CD4-positive, alpha-beta T cell treated with Interleukin-4 for 1 hour (primary cell): ENCODE measurements at places on chromosomes 3 and 15.

DNA sequence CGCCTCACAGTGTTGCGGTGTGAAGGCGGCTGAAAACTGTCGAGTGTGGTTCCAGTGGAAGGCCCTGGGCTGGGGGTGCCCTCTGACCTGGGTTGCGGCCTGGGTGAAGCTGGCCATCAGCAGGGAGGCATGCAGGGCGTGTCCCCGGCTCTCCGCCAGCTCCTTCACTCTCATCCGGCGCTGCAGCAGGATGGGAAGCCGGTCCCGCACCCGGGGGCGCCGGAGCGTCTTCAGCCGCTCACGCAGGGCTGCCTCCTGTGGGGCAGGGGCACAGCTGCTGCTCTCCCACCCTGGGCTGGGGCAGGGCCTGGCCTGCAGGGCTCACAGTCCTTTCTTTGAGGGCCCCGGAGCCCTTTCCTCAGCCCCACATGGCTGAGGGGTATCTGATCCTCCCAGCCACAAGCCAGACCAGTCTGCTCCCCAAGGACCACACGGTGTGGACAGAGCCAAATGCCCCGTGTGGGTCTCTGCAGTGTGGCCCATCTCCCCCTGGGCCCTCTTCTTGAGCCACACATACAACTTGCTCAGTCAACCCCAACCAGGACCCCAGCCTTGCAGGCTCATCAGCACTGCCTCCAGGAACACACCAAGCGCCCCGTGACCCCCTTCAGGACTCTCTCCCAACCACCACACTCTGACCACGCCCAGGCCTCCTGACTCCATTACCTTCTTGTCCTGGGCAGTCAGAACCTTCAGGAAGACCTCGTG is 26.8 kb downstream of the SPTBN5 start:
- no peak for DNase-seq

GRCh38 chr15:43867096-43867495 is 40.3 kb downstream of the WDR76 start:
- DNase-seq: no peak

GRCh38 chr15:58467722-58468423 is 36.1 kb downstream of the LIPC start:
- DNase-seq: no peak

GRCh38 chr3:110687138-110687537 is 384.5 kb upstream of the NECTIN3 start:
- DNase-seq: no peak

DNA sequence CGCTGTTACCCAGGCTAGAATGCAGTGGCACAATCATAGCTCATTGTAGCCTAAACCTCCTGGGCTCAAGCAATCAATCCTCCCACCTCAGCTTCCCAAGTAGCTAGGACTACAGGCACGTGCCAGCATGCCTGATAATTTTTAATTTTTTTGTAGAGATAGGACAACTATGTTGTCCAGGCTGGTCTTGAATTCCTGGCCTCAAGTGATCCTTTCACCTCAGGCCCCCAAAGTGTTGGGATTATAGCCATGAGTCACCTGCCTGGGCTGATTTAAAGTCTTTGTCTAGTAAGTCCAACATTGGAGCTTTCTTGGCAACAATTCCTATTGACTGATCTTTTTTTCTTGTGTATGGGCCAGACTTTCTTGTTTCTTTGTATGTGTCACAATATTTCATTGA is 28.1 kb downstream of the SPINK8 start:
- DNase-seq: no peak

DNA sequence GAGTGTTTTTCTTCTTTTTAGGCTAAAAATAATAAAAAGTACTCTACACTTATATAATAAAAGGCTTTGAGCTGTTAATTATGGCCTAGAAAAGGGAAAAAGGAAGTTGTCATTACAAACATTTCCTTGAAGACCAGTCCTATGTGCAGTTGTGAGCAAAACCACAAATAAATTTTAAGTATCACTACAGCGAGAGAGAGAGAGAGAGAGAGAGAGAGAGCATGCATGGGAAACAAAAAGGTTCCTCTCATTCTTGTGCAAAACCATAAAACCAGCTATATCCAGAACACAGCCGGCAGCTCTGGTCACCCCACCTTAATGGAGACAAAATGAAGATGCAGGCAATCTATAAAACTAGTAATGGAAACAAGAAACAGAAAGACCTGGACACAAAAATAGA is 33.6 kb downstream of the HEG1 start:
- no peak for DNase-seq

- no peak for DNase-seq
These were observed 25.1 kb downstream of the DTWD1 start for GRCh38 chr15:49645941-49646340.

DNA sequence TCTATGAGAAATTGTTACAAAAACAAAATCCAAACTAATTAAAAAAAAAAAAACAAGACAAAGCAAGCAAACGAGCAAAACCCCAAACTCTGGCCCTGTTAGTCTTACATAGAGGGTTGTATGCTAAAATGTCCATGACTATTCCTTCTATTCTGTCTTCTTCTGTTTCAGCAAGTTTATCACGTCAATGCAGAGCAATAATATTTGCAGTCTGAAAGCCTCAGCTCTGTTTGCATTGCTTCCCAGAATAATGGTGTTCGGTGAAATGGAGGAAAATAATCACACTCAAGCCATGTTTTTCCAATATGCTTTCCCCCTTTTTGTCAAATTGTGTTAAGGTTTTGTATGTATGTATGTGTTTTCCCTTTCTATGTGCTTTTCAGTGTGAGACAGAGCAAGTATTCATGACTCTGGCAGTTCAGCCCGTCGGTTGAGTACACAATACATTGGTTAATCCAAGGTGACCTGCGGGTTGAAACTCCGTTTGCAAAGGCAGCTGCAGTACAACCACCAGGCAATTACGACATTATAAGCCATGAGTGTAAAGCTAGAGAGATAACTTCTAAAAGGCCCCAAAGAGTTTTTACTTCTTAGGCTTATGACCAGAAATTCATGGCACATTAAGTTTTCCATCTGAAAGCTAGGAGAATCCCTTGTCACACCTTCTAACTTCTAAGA is 34.9 kb upstream of the MAGI1 start:
- no peak for DNase-seq

DNA sequence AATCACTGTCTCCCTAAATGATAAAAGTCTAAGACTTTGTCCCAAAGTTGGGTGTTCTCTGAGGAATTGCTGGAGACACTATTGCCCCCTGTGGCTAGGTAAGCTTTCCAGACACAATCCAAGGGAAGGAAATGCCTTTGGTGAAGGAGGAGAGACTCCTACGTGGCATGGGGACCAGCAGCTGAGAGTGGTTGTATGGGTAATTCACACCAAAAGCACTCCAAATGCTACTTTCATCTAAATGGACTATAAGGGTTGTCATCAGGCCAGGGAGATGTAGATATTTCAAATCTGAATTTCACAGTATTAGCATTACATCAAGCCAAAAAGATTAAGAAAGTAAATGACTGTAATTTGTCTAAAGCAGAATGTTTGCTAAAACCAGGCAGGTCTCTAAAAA is 400.8 kb upstream of the THBS1 start:
- DNase-seq: no peak

DNA sequence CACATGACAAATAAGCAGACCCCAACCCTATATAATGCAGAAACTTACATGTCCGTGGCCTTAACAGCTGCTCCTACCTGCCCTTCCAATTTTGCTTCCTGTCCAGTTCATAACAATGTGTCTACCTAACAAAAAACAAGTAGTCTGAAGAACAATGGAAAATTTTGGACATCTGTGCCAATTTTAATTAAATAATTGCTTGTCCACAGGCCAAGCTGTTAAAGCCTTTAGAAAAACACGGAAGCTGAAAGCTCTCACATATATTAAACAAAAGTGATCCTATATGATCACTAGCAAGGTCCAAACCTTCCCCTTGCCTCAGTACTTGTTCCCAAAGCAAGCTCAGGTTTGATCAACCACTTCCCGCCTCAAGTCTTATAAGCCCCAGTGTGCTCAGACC is 37.1 kb downstream of the MAGI1 start:
- DNase-seq: no peak
